ENCODE measurements at places on chromosomes 7 and 10.

- DNase-seq = no peak
These were observed 782.7 kb upstream of the CELF2 start for GRCh38 chr10:10235003-10235402.

GRCh38 chr7:129501760-129502707 is at the start of gene SMKR1:
Gene SMKR1 (plus strand): TSS chr7:129502531. CDS start chr7:129502825, 294 bp downstream.
- DNase-seq = peak; percentile 83

DNA sequence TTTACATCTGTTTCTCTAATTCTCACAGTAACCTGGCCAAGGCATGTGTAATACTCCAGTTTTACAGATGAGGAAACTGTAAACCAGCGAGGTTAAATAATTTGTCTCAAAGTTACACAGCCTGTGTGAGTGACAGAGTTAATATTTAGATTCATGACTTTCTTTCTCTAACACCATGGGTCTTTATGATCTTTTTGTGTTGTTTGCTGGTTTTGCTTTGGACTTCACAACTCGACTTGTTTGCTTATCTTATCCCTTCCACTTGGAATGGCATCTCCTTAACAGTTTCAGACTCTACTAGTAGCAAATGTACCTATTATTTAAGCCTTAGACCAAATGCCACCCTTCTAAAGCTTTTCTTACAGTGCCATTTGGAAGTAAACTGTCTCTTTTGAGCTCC is 34.4 kb downstream of the MXI1 start:
- DNase-seq = no peak

DNA sequence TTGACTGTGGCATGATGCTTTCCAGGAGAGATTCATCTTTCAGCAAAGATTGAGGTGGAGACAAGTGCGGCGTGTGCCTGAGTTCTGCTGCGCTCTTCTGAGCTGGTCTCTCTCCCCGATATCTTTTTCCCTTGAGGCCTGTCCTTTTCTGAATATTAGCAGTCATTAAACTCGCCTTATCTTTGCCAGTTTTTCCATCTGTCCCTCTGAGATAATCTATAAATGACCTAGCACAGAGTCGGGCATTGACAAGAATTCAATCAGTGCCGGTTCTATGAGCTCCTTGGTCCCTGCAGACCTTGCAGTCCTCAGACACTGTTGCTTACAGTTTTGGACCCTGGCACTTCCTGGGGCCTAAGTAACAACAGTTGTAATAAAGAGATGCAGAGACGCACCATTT is 89.7 kb upstream of the IKZF1 start:
- DNase-seq = no peak

- DNase-seq = no peak
These were observed 244.8 kb downstream of the KCNMA1 start for GRCh38 chr10:77392851-77393250.

GRCh38 chr10:79239275-79239779 is 107.9 kb upstream of the PPIF start:
- no peak for DNase-seq

DNA sequence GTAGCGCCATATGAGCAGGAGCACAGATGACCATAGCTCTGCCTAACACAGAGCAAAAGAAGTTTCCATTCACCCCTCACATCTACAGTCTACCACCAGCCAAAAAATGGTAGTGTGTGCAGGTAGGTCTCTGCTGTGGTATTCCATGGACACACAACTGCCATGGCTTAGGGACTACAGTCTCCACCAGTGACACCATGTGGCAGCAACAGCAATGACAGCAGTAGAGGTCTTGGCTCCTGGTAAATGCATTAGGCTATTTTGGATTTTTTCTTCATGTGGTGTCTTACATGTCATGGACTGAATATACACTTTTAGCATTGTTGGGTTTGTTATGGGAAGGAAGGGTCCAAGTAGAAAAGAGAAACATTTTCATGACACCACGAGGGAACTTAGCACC is 70.1 kb upstream of the CABCOCO1 start:
- no peak for DNase-seq

DNA sequence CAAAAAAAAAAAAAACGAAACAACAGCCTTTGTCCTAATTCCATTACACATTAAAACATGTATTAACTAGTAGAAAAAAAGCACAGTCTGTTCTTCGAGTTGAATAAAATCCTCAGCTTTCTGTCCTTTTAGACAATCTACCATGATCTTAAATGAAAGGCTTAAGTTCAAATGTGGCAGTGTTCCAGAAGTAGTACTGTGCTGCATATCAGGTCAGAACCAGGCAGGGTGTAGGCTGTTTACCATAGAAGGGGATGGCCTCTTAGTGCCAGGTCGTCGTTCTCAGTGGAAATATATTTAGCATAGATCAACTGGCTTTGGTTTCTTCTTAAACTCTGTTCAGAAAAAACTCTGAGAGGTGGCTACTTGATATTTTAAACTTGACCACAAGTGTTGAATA is 612.0 kb downstream of the CNTNAP2 start:
- no peak for DNase-seq

GRCh38 chr10:97278491-97278989 is 13.9 kb downstream of the ARHGAP19 start:
- no peak for DNase-seq

GRCh38 chr10:120667276-120667675 is 183.9 kb upstream of the WDR11 start:
- no peak for DNase-seq

DNA sequence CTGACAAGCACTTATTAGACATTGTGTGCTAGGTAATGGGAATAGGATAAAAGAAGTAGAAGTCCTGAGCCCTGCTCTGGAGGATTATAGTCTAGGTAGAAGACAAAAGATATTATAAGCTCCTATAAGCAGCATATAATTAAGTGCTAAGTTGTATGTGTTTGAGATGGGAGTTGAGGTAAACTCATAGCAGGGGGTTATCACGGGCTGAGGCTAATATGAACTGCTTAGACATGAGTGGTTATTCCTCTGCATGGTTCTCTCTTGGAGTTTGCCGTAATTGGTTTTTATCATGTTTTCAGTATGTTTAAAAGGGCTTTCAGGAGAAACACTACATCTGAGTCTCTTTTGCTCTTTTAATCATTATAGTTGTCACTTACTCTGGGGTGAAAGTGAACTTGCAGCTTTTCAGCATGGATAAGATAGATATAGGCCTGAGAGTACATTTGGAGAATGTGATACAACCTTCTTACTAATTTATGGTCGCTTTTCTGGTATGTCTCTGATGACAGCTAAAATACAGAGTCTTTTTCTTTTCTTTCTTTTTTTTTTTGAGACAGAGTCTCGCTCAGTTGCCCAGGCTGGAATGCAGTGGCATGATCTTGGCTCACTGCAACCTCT is 39.0 kb downstream of the SMNDC1 start:
- DNase-seq = no peak

GRCh38 chr10:83076443-83076842 is 1062.9 kb upstream of the GHITM start:
- no peak for DNase-seq

- no peak for DNase-seq
These were observed 431.2 kb upstream of the IGFBP3 start for GRCh38 chr7:46352004-46352954.

GRCh38 chr7:70645279-70645678 is 486.7 kb upstream of the GALNT17 start:
- no peak for DNase-seq

DNA sequence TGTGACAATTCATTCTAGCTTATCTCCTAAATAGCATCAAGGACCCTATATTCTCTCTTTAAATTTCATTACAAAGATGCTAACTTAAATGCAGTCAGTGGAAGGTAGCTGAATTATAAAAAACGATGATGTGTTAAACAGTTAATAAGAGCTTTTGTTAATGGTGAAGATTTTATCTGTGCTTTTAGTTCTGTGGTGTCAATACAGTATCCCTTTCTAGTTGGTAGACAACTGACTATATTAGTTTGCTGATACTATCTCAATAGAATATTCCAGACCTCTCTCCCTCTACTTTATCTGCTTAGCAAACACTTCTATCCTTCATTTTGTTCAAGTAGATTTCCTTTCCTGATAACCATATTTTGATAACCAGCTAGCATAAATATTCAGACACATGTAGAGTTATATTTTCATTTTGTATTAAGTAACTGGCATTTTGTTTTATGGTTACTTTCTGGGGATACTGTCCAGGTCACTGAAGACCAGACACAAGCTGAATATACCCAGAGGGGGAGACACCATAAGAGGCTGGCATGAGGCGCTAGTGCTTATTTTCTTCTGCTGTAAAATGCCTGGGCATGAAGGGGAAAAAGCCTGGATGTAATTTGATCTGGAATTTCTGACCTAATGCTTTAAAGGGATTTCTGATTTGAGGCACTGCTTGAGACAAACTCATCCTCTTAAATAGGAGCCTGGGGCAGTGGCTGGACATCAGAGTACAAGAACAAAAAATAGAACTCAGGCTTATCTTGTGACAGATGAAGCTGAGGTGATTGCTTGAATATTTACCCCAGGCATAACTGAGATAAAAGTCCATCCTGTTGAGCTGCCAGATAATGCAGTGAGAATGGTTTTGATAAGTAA is 197.5 kb downstream of the MALRD1 start:
- DNase-seq = no peak

DNA sequence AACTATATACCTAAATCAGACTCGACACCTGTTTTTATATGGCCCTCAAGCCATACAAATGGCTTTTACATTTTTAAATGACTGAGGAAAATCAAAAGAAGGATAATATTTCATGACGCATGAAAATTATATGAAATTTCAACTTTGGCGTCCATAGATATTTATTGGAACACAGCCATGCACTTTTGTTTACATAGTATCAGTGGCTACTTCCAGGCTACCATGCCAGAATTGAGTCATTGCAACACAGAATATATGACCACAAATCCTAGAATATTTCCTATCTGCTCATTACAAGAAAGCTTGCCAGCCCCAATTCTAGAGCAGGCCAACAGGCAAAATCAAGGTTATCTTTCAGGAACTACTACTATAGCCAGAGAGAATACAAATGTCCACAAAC is 29.3 kb downstream of the AFAP1L2 start:
- no peak for DNase-seq

Data from stimulated activated CD8-positive, alpha-beta memory T cell treated with anti-CD3 and anti-CD28 coated beads, Interleukin-15, amount 100 ng/mL, for 24 hours (primary cell).